ENCODE measurements at places on chromosomes 2 and 18.
A peak's percentile ranks its signal among the peaks of the same experiment; 100 is the strongest.

GRCh38 chr2:217975626-217976025, 27.2 kb downstream of the TNS1 start:
- H3K27me3 ChIP-seq, result no peaks in the 10 kb centered on the region
- H3K36me3 ChIP-seq, result no peaks in the 10 kb centered on the region
- no peak for DNase-seq
- H3K27ac ChIP-seq, result no peak overlapping the region

- no peaks in the 10 kb centered on the region for H3K36me3 ChIP-seq
- H3K27ac ChIP-seq, result no peak overlapping the region
- no peak overlapping the region for H3K4me3 ChIP-seq
- no peaks in the 10 kb centered on the region for H3K4me1 ChIP-seq
- DNase-seq, result no peak
Observed at GRCh38 chr2:166651080-166651675, 157.1 kb upstream of the SCN7A start.

- H3K36me3 ChIP-seq, result no peaks in the 10 kb centered on the region
- H3K4me3 ChIP-seq, result no peak overlapping the region
- no peak for DNase-seq
- H3K27ac ChIP-seq, result no peak overlapping the region
- H3K27me3 ChIP-seq, result no peaks in the 10 kb centered on the region
Observed at GRCh38 chr18:3117493-3118192, 102.1 kb downstream of the MYOM1 start.

DNA sequence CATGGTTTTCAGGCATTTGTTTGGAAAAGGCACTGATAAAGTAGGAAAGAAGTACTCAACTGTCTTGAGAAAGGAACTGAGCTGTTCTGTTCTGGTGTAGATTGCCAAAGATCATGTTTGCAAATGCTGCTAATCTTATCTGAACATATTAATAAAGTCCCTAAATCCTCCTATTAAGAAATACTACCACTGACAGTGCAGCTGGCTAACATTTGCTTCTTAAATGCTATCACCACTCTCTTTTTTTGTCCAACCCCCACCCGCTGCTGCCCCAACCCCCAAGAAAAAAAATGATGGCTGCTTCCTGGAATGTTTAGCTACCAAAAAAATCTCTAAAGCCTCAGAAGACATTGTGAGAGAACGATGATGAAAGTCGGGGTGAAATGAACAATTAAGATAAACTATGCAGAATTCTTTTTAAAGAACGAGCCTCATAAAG, 130.7 kb downstream of the CCBE1 start:
- H3K27me3 ChIP-seq, result no peaks in the 10 kb centered on the region
- H3K4me1 ChIP-seq, result no peaks in the 10 kb centered on the region
- no peak overlapping the region for H3K27ac ChIP-seq
- no peaks in the 10 kb centered on the region for H3K36me3 ChIP-seq

- no peaks in the 10 kb centered on the region for H3K4me1 ChIP-seq
- H3K27me3 ChIP-seq, result no peaks in the 10 kb centered on the region
- H3K27ac ChIP-seq, result no peak overlapping the region
- no peak for DNase-seq
- H3K36me3 ChIP-seq, result no peaks in the 10 kb centered on the region
Observed at GRCh38 chr2:69213201-69213600, 173.8 kb downstream of the GFPT1 start.

DNA sequence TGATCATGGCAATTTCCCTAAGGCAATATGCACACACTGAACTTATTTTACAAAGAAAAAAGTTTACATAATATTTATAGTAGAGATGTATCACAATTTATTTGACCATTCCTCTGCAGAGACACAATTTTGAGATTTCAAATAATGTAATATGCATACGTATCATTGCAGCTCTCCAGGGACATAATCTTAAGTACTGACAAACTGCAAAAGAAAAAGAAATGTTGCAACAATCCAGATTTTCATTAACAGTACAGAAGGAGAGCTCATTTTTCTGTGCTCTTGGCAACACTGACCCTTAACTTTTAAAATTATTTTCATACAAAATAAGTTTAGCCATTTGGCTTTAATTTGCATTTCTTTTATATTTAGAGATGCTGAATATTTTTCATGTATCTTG, 710.2 kb upstream of the SLC39A10 start:
- H3K36me3 ChIP-seq, result no peaks in the 10 kb centered on the region
- no peak overlapping the region for H3K4me3 ChIP-seq
- H3K27ac ChIP-seq, result no peak overlapping the region
- H3K4me1 ChIP-seq, result no peaks in the 10 kb centered on the region
- DNase-seq, result no peak

- no peaks in the 10 kb centered on the region for H3K4me1 ChIP-seq
- no peaks in the 10 kb centered on the region for H3K36me3 ChIP-seq
- H3K27ac ChIP-seq, result no peak overlapping the region
- no peak for DNase-seq
- no peak overlapping the region for H3K4me3 ChIP-seq
- H3K27me3 ChIP-seq, result no peaks in the 10 kb centered on the region
Observed at GRCh38 chr2:189285349-189285748, 105.8 kb upstream of the COL5A2 start.

- H3K27ac ChIP-seq, result peak overlapping the region; percentile 62
- no peaks in the 10 kb centered on the region for H3K36me3 ChIP-seq
Observed at GRCh38 chr2:231960810-231961348, 634 bp upstream of the DIS3L2 start.

GRCh38 chr18:44954257-44954656, 273.6 kb downstream of the SETBP1 start:
- DNase-seq, result no peak
- no peak overlapping the region for H3K4me3 ChIP-seq
- no peak overlapping the region for H3K27ac ChIP-seq
- H3K36me3 ChIP-seq, result no peaks in the 10 kb centered on the region

DNA sequence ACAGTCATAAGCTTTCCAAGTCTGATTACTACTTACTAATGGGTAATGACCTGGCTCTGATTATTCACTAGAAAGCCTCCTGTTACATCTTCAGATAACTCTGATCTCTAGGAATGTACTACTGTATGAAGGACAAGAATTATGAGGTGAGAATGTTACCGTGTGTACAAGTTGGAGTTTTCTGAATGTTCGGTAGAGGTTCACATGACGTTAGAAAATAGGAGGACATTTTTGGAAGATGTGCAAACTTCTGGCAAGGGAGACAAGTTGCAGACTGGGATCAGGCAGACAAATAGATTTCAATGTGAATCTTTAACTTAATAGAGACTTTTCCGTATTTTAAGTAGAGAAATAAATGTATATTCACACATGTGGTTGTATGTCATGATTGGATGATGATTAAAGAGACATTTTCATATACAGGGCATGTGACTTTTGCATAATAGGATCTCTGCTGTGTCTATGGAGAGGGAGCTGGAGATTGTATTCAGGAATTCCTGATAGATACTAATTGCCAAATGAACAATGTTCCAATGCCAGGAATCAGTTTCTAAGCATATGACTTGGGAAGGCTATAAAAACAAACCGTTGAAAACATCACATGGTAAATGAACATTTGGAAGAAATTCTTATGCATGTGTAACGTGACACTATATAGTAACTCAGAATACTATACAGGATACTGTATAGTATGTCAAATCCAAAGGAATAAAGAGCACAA, 1695.8 kb upstream of the PIK3C3 start:
- H3K27ac ChIP-seq, result no peak overlapping the region
- DNase-seq, result no peak
- no peaks in the 10 kb centered on the region for H3K36me3 ChIP-seq
- H3K4me1 ChIP-seq, result no peaks in the 10 kb centered on the region

- DNase-seq, result no peak
- no peak overlapping the region for H3K4me3 ChIP-seq
- no peak overlapping the region for H3K27ac ChIP-seq
- H3K4me1 ChIP-seq, result peaks cover 14% of the 10 kb centered on the region
- no peaks in the 10 kb centered on the region for H3K27me3 ChIP-seq
Observed at GRCh38 chr2:234302664-234302991, 194.3 kb downstream of the ARL4C start.

DNA sequence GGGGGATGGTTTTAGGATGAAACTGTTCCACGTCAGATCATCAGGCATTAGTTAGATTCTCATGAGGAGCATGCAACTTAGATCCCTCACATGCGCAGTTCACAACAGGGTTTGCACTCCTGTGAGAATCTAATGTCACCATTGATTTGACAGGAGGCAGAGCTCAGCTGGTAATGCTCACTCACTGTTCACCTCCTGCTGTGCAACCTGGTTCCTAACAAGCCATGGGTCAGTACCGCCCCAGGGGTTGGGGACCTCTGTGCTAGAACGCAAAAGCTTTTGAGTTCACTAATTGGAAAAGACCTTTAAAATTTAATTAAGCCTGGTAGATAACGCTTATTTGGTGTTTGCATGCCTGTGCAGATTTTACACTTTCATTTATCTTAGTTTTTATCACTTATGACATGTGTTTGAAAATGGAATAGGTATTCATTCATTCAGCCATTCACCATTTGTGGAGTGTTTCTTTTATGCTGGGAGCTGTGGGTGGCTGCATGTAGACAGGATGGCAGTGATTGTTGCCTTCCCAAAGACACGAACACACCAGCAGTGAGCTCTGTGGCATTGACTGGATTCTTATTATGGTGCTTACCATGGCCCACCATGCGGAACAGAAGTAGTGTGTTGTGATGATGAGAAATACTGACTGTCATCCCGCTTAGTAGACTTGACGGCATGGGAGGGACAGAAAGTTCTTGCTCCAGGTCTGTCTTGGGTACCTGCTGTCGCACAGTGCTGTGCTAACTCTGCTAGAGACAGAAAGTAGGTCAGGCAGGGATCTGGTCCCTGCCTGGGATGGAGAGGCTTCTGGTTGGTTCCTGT, 6.4 kb downstream of the RAB31 start:
- no peaks in the 10 kb centered on the region for H3K36me3 ChIP-seq
- no peak for DNase-seq
- no peak overlapping the region for H3K27ac ChIP-seq
- H3K27me3 ChIP-seq, result peaks cover 13% of the 10 kb centered on the region
- H3K4me3 ChIP-seq, result no peak overlapping the region

DNA sequence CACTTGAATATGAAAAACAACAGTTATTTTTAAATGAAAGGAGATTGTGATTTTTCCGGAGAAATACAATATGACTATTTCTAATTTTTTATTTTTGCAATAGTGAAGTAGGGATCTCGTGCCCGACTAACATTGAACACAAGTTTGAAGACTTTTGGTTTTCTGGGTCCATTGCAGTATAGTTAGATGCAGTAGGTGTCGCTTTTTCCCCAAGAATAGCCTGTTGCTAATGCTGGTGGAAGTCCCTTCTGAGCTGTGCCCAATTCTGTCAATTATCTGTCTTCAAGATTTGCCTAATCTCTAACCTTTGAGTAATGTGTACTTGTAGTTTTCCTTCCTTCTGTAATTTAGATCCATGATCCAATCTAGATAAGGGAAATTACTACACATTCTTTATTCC, 36.5 kb downstream of the SEMA4F start:
- no peak overlapping the region for H3K27ac ChIP-seq
- H3K4me3 ChIP-seq, result no peak overlapping the region
- H3K4me1 ChIP-seq, result no peaks in the 10 kb centered on the region
- peaks cover 3% of the 10 kb centered on the region for H3K36me3 ChIP-seq
- no peaks in the 10 kb centered on the region for H3K27me3 ChIP-seq

GRCh38 chr2:216344206-216344949, 27.9 kb downstream of the MARCHF4 start:
- H3K27ac ChIP-seq, result no peak overlapping the region
- DNase-seq, result no peak
- no peaks in the 10 kb centered on the region for H3K27me3 ChIP-seq
- peaks cover 6% of the 10 kb centered on the region for H3K4me1 ChIP-seq
- H3K36me3 ChIP-seq, result no peaks in the 10 kb centered on the region

DNA sequence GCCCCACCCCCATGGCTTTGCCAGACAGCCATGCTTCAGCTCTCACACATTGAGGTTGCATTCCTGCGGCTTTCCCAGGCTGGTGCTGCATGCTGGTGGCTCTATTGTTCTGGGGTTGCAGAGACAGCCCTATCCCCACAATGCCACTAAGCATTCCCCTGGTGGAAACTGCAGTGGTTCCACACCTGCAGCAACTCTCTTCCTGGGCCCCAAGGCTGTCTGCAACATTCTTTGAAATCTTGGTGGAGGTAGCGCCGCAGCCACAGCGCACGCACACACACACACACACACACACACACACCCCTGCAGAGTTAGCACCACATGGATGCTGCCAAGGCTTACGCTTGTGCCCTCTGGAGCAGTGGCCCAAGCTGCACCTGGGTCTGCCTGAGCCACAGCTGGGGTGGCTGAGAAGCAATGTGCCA, 21.4 kb downstream of the SFXN5 start:
- no peak for DNase-seq
- no peak overlapping the region for H3K27ac ChIP-seq
- no peaks in the 10 kb centered on the region for H3K27me3 ChIP-seq
- no peaks in the 10 kb centered on the region for H3K4me1 ChIP-seq

- H3K4me1 ChIP-seq, result no peaks in the 10 kb centered on the region
- H3K4me3 ChIP-seq, result no peak overlapping the region
- H3K36me3 ChIP-seq, result peaks cover 15% of the 10 kb centered on the region
- no peaks in the 10 kb centered on the region for H3K27me3 ChIP-seq
- H3K27ac ChIP-seq, result no peak overlapping the region
Observed at GRCh38 chr2:241070361-241070760, 31.7 kb downstream of the MTERF4 start.

DNA sequence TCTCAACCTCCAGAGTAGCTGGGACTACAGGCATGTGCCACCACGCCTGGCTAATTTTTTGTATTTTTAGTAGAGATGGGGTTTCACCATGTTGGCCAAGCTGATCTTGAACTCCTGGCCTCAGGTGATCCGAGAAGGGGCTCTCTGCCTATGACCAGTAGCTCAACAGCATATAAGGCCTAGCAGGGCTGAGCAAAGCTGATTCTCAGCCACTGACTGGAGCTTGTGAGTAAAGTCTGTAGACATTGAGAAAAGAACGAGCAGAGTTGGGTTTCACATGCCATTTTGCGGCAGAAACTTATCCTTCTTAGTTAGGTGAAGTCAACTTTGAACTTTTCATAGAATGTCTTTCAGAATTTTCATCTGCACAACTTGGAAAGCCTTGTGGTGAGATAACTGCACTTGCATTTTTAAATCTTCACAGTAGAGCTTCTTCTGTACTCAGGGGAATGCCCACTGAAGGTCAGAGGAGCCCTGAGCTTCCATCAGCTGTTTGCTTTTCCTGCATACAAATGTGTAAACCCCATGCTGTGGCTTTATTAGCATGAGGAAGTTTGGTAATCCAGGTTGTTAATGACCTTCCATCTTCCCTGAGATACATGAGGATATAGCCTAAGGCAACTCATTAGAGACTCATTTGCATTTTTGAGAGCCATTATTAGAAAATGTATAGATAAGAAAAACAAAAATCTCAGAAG, 602.4 kb downstream of the METTL4 start:
- H3K27ac ChIP-seq, result no peak overlapping the region
- no peaks in the 10 kb centered on the region for H3K36me3 ChIP-seq
- DNase-seq, result no peak
- H3K4me1 ChIP-seq, result no peaks in the 10 kb centered on the region
- H3K4me3 ChIP-seq, result no peak overlapping the region
- H3K27me3 ChIP-seq, result no peaks in the 10 kb centered on the region

DNA sequence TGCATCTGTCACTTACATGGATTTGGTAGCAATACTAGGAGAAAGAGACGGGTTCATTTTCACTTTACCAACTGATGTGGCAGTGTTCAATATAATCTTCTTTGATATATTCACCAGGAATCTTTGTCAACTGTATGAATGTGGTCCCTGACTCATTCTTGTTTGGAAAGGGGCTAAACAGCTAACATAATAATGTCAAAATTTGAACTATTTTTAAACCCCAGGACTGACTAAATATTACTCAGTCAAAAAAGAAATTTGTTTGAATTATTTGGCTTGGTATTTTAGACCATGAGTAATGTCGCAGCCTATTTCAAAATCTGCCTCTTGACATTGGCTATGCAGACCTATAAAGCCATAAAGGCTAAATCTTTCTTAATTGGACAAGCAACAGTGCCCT, 413.7 kb upstream of the RGPD4 start:
- H3K36me3 ChIP-seq, result no peaks in the 10 kb centered on the region
- DNase-seq, result no peak
- H3K4me3 ChIP-seq, result no peak overlapping the region
- no peaks in the 10 kb centered on the region for H3K4me1 ChIP-seq
- no peak overlapping the region for H3K27ac ChIP-seq

All from effector memory CD4-positive, alpha-beta T cell (primary cell).